ENCODE measurements at places on chromosomes 6 and 20.

GRCh38 chr6:20746024-20746423, 211.8 kb downstream of the CDKAL1 start:
- no peak for DNase-seq

DNA sequence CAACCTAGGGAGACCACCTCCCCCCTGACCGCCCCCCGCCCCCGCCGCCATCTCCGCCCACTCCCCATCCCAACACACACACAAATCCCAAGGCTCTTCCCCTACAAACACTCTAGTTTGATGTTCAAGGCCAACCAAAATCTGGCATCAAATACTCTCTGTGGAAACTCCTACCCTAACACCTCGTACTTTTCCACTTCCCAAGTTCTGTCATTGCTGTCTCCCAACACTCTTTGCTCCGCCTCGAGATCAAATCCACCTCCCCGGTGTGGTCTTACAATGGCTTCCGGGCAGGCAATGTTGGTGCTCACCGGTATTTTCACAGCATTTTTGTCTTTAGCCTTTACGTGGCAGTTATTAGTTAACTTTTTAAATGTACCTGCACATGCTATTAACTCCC, 4.8 kb upstream of the QKI start:
- no peak for DNase-seq

GRCh38 chr6:158848490-158848895, 29.3 kb upstream of the EZR start:
- DNase-seq = no peak

DNA sequence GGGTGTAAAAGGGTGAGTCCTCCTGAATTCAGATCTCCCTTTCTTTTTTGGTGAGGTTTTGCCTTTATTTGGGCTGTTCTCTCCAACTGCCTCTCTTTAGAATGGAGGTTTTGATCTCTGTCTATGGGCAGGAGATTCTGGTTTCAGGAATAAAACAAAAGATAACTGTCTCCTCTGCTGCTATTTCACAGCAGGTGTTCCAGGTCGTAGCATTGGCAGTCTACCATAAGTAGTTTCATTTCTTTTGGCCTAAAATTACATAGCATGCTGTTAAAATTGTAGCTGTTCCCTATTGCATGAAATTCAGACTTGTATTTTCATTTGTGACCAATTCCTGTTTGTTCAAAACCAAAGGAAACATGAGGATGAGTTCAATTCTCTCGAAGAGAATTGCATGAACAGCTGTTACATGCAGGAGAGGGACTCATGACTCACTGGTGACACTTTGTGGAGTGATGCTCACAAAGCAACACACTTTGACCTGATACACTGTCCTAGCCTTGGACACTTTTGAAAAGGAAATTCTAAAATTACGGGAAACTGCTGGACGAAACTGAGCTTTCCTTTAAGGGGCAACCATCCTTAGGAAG, 76.8 kb upstream of the SIRPG start:
- no peak for DNase-seq

GRCh38 chr6:44068607-44069296, 58.5 kb downstream of the MRPL14 start:
- DNase-seq = no peak

Data from stimulated activated CD4-positive, alpha-beta T cell treated with anti-CD3 and anti-CD28 coated beads, Interleukin-15, amount 100 ng/mL, for 1 hour (primary cell).